ENCODE measurements at places on chromosomes 5 and 9.
A peak's percentile ranks its signal among the peaks of the same experiment; 100 is the strongest.

GRCh38 chr5:56306433-56307150, 73.5 kb upstream of the ANKRD55 start:
- H3K4me1 ChIP-seq, result no peaks in the 10 kb centered on the region
- H3K36me3 ChIP-seq, result no peaks in the 10 kb centered on the region
- H3K27ac ChIP-seq, result no peak overlapping the region
- no peaks in the 10 kb centered on the region for H3K27me3 ChIP-seq
- no peak for DNase-seq
- H3K4me3 ChIP-seq, result no peak overlapping the region

DNA sequence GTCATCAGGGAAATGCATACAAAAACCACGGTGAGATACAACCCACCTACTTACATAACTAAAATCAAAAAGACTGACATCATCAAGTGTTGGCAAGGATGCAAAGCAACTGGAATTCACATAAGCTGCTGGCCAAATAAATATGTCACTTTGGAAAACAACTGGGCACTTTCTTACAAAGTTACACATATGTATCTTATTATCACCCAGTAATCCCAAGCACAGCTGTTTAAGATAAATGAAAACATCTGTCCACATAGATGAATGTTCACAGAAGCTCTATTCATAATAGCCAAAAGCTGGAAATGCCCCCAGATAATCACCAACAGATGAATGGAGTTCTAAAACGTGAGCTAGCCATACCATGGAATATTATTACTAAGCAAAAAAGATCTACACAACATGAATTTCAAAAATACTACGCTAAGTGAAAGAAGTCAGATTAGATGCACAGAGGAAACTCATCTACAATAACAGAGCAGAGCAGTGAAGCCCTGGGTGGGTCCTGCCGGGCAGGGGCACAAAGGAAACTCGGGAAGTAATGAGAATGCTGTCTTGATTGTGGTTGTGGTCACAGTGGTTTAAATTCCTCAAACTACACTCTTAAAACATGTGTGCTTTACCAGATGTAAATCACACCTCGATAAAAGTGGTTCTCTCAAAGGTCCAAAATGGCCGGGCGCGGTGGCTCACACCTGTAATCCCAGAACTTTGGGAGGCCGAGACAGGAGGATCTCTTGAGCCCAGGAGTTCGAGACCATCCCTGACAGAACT, 8.5 kb downstream of the CAMSAP1 start:
- DNase-seq, result no peak
- no peaks in the 10 kb centered on the region for H3K27me3 ChIP-seq
- H3K27ac ChIP-seq, result no peak overlapping the region
- H3K36me3 ChIP-seq, result no peaks in the 10 kb centered on the region
- H3K4me3 ChIP-seq, result no peak overlapping the region
- no peaks in the 10 kb centered on the region for H3K4me1 ChIP-seq

GRCh38 chr9:5510360-5510931, at the start of gene PDCD1LG2:
Gene PDCD1LG2 (plus strand): TSS chr9:5510531. CDS start chr9:5522547, 12,016 bp downstream.
- peak within 1 kb of the TSS; percentile 52 for H3K27ac ChIP-seq
- H3K36me3 ChIP-seq, result no peaks in the 10 kb centered on the region
- no peaks in the 10 kb centered on the region for H3K4me1 ChIP-seq
- no peak within 1 kb of the TSS for H3K4me3 ChIP-seq

GRCh38 chr9:2623288-2624050, 1.9 kb downstream of the VLDLR start:
- peak; percentile 23 for DNase-seq
- H3K27me3 ChIP-seq, result peaks cover 4% of the 10 kb centered on the region
- no peaks in the 10 kb centered on the region for H3K4me1 ChIP-seq
- H3K36me3 ChIP-seq, result no peaks in the 10 kb centered on the region
- H3K4me3 ChIP-seq, result peak overlapping the region; percentile 74

DNA sequence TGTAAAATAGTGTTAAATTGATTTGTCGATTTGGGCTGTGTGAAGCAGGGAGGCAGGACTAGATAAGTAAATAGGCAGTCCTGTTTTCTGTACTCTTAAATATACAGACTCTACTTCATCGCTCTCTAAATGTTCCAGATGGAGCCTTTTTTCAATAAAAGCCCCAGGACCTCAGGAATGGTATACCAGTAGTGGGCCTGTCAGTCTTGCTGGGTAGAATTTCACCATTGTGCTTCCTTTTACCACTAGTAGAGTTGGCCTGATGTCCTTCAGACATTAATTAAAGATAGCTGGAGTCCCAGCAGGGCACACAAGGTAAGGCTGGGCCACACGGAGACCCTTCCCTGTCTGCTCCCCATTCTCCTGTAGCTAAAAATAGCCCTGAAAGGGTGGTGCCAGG, 6.0 kb downstream of the SNX18 start:
- H3K27ac ChIP-seq, result no peak overlapping the region
- DNase-seq, result no peak
- no peak overlapping the region for H3K4me3 ChIP-seq

DNA sequence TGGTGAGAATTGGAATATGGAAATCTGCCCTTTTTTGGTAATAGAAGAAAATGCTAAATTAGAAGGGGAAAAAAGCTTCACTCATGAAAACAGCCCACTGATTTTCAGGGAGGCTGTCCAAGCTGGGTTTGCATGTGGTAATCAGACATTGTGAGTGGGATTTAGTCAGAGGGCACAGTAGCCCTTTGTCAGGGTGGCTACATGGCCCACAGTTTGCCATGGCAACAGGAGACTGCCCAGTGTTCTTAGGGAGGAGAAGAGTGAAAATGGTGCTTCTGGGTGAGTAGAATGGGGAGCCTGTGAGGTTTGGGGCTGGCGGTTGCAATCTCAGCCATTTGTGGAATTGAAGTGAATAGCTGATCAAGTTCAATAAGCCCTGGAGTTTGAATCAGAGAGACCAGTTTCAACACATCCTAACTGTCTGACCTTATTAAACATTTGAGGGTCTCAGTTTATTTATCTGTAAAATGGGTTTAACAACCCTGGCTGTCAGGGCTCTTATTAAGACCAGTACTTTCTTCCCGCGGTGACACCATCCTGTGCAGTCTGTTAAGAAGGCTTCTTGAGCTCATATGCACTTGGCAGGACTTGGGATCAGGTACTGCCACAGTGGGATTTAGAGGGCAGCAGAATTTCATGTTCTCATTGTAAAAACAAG, 107.6 kb upstream of the TNC start:
- H3K27ac ChIP-seq, result no peak overlapping the region
- H3K36me3 ChIP-seq, result no peaks in the 10 kb centered on the region
- no peak overlapping the region for H3K4me3 ChIP-seq
- no peaks in the 10 kb centered on the region for H3K4me1 ChIP-seq
- DNase-seq, result no peak

GRCh38 chr5:150644514-150644913, 4.1 kb downstream of the SYNPO start:
- H3K4me1 ChIP-seq, result no peaks in the 10 kb centered on the region
- no peak overlapping the region for H3K4me3 ChIP-seq
- DNase-seq, result no peak

DNA sequence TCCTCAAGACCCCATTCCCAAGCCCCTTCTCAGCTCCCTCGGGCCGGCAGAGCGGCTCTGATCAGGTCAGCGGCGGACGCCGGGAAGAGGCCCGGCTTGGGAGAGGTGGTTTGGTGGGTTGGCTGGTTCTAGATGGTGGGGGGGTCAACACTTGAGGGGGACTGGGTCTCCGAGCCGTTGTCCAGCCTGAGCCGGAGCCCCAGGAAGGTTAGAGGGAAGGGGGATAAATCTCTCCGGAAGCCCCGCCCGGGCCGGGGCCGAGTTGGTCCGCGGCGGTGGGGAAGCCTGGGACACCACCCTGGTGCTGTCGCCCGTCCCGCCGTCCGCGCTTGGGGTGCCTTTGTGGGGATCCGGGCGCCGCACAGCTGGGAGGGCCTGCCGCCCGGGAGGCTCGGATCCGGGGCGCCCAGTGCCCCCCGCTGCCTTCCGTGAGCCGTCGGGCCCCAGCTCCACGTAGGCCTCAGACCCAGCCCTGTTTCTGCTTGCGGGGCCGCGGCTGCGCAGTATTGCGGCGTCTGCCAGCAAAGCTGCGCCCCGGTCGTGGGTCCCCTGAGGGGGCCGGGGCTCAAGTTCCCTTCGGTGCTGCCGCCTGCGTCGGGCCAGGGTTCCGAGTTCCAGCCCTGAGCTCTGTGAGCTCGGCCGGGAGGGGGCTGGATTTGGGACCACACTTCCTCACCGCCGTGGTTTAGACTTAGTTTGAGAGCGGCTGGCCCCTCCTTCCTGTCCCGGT, 542 bp upstream of the TRIM52 start:
- no peaks in the 10 kb centered on the region for H3K27me3 ChIP-seq
- no peaks in the 10 kb centered on the region for H3K4me1 ChIP-seq
- no peaks in the 10 kb centered on the region for H3K36me3 ChIP-seq

- H3K27ac ChIP-seq, result no peak overlapping the region
- no peaks in the 10 kb centered on the region for H3K36me3 ChIP-seq
- H3K27me3 ChIP-seq, result no peaks in the 10 kb centered on the region
- H3K4me1 ChIP-seq, result no peaks in the 10 kb centered on the region
- DNase-seq, result no peak
Measured at GRCh38 chr5:120014535-120014934, 385.2 kb downstream of the FAM170A start.

DNA sequence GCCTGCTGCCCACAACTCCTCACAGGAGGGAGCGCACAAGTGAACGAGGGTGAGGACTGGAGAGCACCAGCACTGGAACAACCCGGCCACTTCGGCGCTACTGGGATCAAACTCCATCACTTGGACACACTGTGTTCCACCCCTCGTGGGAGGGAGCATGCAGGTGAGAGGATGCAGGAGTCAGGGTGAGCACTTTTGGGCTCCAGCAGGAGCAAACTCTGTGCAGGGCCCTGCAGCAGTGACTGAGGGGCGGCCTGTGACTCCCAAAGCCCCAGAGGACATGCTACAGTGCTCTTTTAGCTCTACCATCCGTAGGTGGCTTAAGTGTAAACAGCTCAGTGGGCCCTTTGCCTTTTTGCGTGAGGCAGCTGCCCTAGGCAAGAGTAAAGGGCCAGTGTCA, 4.4 kb upstream of the MOCS2 start:
- DNase-seq, result no peak
- no peak overlapping the region for H3K4me3 ChIP-seq
- H3K27me3 ChIP-seq, result no peaks in the 10 kb centered on the region
- no peak overlapping the region for H3K27ac ChIP-seq
- H3K36me3 ChIP-seq, result no peaks in the 10 kb centered on the region

- H3K4me3 ChIP-seq, result no peak overlapping the region
- no peaks in the 10 kb centered on the region for H3K36me3 ChIP-seq
Measured at GRCh38 chr9:97075289-97075985, 36.5 kb upstream of the CTSV start.

- H3K4me3 ChIP-seq, result no peak overlapping the region
- no peaks in the 10 kb centered on the region for H3K4me1 ChIP-seq
- no peaks in the 10 kb centered on the region for H3K36me3 ChIP-seq
Measured at GRCh38 chr5:73370640-73371583, 77.7 kb downstream of the FOXD1 start.

DNA sequence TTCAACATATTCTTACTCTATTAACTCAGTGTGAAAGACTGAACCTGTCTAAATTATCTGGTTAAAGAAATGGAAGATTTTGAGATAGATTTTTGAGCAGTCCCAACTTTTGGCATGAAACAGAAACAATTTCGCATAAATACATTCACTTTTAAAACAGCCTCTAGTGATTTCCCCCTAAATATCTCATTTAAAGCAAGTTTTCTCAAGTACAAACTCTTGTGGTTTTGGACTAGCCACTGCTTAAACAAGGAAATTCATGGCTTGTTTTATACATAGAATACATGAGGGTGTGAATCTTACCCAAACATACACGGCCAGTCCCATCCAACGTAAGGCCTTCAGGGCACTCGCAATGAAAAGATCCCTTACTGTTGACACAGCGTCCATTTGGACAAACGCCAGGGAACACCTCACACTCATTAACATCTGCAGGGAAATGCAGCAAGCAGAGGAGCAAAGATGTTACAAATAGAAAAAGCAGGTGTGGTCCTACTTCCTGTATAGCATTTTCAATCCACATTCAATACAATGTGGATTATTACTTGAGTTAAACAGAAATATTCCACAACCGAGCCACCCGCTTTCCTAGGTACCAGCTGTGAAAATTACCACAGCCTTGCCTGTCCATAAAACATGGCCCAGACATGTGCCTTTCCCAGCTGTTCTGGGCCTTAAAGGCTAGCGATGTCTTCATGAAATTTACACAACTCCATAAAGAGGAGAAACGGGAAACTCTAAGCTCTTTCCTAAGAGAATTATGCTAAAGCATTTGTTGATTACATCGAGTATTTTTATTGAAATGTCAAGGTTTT, 188.8 kb downstream of the FBN2 start:
- peak overlapping the region; percentile 18 for H3K27ac ChIP-seq
- H3K4me1 ChIP-seq, result no peaks in the 10 kb centered on the region
- H3K4me3 ChIP-seq, result no peak overlapping the region

DNA sequence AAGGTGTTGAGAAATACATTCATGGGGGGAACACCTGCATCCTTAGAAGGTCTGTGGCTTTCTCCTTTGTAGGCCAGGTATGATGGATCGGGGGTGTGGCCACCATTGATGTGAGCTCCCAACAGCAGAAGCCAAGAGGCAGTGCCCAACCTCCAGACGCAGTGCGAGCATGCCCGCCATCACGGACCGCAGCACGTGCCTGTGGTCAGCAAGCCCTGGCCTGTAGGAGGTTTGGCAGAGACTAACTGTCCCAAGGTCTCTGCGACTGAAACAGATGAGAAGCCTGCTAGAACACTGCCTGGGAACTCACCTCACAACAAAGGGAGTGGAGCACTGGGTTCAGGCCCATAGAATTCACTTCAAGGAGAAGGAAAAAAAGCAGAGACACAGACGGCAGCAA, 31.9 kb upstream of the ZNF354A start:
- no peak for DNase-seq
- H3K4me3 ChIP-seq, result no peak overlapping the region
- H3K27ac ChIP-seq, result no peak overlapping the region
- H3K27me3 ChIP-seq, result no peaks in the 10 kb centered on the region

DNA sequence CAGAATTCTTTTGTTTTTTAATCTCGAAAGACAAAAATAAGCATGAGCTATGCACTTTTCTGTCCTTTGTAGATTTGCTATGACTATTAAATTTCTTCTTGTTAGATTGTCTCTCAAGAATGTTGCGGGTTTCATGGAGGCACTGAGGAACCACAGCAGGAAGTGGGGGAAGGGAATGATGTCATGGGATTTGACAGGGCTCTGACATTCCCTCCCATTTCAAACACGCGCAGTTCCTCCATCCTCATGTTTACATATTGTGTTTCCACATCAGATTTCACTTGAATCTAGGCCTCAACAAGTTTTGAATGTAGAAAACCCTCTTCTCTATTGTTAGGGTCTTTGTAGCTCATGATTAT, 154.8 kb downstream of the PALM2AKAP2 start:
- no peaks in the 10 kb centered on the region for H3K36me3 ChIP-seq
- no peaks in the 10 kb centered on the region for H3K4me1 ChIP-seq
- no peak overlapping the region for H3K27ac ChIP-seq
- H3K27me3 ChIP-seq, result no peaks in the 10 kb centered on the region
- DNase-seq, result no peak
- H3K4me3 ChIP-seq, result no peak overlapping the region

- H3K27ac ChIP-seq, result peak overlapping the region; percentile 19
- no peak overlapping the region for H3K4me3 ChIP-seq
- no peaks in the 10 kb centered on the region for H3K27me3 ChIP-seq
- DNase-seq, result peak; percentile 46
- no peaks in the 10 kb centered on the region for H3K36me3 ChIP-seq
Measured at GRCh38 chr9:104993291-104993963, 65.5 kb upstream of the ABCA1 start.
